ENCODE measurements at places on chromosomes 16 and 17. TPM values are rescaled to one million over a fixed set of nuclear protein-coding genes. Genes with fewer than 3 reads are reported as not detected.

- no peak for DNase-seq
These were observed 86.8 kb downstream of the USP32 start for GRCh38 chr17:60305141-60305540.

- no peak for DNase-seq
These were observed 8.6 kb upstream of the PECAM1 start for GRCh38 chr17:64399071-64399766.

- DNase-seq, result no peak
These were observed 3.9 kb downstream of the NAGS start for GRCh38 chr17:44008205-44008909.

DNA sequence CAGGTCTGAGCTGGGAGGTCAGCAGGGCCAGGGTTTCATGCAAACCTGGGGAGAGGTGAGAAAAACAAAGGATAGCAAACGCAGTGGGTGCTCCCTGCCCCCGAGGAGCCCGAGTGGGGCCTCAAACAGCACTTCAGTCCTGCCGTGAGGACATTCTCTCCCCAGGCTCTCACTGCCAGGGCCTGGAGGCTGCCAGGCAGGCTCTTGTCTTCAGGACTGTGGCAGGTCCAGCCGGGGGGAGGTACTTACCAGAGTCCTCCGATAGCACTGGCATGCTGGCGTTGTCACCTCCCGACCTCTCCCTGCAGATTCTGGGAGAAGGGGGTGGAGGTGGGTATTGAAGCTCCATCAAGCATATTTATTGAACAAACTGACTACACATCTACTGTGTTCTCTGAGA, 1.3 kb downstream of the MPP3 start:
- DNase-seq, result no peak

DNA sequence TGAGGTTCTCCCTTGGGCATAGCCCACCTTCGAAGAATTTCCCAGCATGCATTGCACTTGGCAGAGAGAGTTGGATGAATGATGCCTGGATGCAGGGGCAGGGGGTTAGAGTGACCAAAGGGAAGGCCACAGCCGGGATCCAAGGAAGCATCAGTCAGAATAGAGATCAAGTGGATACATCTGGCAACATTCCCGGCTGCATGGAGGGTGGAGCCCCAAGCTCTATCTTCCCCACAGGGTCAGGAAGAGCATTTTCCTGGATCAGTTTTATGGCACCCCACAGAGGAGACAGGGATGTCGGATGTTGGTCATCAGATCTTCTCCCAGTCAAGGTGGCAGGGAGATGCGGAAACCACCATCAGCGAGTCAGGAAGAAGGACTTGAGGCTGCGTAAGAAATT, 13.0 kb downstream of the PIRT start:
- no peak for DNase-seq

- DNase-seq, result no peak
These were observed 1793.0 kb downstream of the TP53TG3F start for GRCh38 chr16:35252356-35252936.

- no peak for DNase-seq
These were observed 80.6 kb downstream of the C16orf95 start for GRCh38 chr16:87236516-87237115.

GRCh38 chr16:50842013-50842505, 100.2 kb downstream of the CYLD start:
- no peak for DNase-seq

Gene SLC6A4
- total RNA-seq, result 1.0 TPM
